ENCODE measurements at places on chromosomes 5 and 9. TPM values are rescaled to one million over a fixed set of nuclear protein-coding genes. Genes with fewer than 3 reads are reported as not detected.
A peak's percentile ranks its signal among the peaks of the same experiment; 100 is the strongest.

SH3TC2 gene
- total RNA-seq = 0.21 TPM

GRCh38 chr5:75510836-75511434 lies 494 bp downstream of the CERT1 start:
- DNase-seq = peak; percentile 77

- DNase-seq = peak; percentile 60
These were observed 194.8 kb downstream of the AUH start for GRCh38 chr9:91166796-91167366.

DNA sequence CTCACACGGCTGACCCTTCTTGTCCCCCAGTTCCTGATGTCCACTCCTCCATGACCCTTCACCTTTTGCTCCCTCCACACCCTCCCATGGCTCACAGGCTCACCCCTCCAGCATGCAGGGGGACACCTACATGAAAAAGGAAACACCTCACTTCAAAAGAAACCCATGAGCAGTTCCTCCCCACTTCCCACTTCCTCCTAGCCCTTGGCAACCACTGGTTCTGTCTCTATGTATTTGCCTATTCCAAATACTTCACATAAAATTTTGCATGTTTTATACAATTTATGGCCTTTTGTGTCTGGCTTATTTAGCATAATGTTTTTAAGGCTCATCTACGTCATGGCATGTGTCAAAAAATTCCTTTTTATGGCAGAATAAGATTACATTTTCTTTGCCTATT lies 100.2 kb upstream of the S1PR3 start:
- DNase-seq = no peak

GRCh38 chr9:23537192-23538066 lies 288.6 kb downstream of the ELAVL2 start:
- DNase-seq = no peak

DNA sequence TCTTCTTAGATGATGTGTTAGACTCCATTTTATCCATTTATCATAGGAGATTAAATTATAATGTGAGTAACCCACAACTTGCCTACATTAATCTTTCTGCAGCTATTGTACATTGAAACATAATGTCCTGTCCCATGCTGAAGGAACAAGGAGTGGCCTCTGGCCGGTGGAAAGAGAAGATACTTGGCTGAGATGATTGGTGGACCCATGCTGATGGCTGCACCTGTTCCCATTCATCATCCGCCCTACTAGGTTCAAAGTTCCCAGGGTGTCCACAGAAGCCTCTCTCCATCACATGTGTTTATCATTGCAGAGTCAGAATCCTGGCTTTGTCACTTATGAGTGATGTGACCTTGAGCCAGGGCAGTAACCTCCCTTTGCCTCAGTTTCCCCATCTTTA lies 24.7 kb downstream of the FBXL7 start:
- DNase-seq = no peak

All from ascending aorta (tissue), 2 donors.